ENCODE measurements at places on chromosomes 7 and 10.

- DNase-seq: no peak
Measured at GRCh38 chr10:78769526-78769925, 299.2 kb upstream of the ZMIZ1 start.

DNA sequence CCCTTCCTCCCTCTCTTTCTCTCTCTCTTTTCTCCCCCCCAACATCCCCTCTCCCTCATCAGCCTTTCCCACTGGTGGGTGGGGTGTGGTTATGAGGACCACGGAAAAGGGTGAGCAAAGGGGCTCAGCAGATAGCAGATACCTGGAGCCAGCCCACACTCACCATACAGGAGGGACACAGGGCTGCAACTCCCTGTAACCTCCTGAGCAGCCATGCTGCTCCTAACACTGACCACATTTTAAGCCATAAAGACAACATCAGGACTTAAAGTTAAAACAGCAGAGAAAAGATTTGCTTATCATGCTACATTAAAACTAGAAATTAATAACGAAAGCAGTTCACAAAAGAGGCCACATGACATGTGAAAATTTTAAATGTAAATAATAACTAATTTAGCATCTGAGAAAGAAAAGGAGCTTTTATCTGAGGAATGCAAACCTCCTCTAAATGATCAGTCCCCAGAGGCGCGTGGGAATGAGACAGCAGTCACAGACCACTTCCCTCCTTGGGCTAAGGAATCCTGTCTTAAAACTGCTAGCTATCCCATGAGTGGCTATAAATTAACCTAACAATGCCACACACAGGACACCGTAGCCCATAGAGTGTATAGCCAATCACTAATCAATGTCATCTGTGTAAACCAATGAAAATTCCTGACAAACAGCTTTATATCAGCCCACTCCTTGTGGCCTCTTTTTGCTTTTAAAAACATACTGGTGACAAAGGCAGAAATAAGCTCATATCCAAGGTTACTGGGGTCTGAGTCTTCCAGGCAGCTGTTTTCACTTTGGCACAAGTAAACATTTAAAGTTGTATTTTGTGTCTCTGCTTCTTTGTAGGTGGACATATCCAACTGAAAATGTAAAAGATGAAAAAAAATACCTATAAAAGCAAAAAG lies 33.3 kb downstream of the PKD1L1 start:
- no peak for DNase-seq

GRCh38 chr7:129136887-129137642 lies 7.4 kb upstream of the TSPAN33 start:
- DNase-seq: peak; percentile 73

DNA sequence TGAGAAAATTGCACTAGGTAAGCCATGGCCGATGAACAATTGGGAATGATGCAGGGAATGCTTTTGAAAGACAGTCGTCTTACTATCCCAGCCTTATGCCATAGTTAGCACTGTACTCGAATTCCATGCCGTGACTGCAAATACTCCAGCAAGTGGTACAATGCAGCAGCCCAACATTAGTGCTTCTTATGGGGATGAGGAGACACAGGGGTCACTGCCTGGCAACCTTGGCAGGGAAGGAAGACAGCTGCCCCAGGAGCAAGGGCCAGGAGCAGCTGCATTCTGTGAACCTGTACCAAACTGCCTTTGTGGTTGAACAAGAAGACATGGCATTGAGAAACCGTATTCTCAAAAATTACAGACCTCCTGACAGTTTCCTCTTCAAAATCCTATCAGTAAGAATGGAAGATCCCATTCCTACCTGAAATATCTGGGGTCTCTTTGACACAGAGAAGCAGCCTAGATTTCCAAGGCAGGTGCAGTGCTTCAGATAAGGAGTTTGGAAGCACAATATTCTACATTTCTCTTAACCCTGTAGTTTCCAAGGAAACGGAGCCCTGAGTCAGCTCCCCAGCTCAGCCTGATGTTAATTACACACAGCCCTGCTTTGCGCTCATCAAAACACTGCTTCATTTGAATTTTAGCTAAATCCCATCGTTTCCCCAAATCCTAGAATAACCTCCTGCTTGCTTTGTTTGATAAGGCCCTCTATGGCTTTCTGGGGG lies 49.0 kb upstream of the FRMD4A start:
- no peak for DNase-seq

DNA sequence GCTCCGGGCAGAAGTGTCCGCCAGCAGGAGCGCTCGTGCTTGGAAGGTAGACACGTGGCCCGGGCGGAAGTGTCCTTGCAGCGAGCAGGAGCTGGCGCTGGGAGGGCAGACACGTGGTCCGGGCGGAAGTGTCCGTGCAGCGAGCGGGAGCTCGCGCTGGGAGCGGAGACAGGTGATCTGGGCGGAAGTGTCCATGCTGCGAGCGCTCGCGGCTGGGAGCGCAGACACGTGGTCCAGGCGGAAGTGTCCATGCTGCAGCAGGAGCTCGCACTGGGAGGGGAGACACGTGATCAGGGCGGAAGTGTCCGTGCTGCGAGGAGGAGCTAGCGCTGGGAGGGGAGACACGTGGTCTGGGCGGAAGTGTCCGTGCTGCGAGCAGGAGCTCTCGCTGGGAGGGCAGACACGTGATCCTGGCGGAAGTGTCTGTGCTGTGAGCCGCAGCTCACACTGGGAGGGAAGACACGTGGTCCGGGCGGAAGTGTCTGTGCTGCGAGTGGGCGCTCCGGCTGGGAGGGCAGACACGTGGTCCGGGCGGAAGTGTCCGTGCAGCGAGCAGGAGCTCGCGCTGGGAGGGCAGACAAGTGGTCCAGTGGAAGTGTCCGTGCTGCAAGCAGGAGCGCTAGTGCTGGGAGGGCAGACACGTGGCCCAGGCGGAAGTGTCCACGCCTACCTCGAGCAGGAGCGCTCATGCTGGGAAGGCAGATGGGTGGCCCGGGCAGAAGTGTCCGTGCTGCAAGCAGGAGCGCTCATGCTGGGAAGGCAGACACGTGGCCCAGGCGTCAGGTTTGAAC lies 41.1 kb upstream of the PRKAR1B start:
- no peak for DNase-seq

GRCh38 chr7:91632234-91632940 lies 248.1 kb downstream of the MTERF1 start:
- DNase-seq: no peak

DNA sequence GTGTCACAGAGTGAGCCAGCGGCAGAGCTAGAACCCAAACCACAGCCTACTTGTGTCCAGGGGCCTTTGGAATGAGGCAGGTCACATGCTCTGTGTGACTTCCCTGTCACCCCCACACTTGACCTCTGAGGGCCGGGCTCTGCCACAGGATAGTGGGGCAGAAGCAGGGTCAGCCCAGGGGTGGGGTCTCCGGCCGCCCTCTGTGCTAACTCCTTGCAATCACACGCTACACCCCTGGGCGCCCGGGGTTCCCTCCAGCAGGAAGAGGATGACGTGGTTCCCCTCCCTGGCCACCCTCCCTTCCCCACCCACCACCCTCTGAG lies 19.8 kb downstream of the TECPR1 start:
- DNase-seq: no peak

DNA sequence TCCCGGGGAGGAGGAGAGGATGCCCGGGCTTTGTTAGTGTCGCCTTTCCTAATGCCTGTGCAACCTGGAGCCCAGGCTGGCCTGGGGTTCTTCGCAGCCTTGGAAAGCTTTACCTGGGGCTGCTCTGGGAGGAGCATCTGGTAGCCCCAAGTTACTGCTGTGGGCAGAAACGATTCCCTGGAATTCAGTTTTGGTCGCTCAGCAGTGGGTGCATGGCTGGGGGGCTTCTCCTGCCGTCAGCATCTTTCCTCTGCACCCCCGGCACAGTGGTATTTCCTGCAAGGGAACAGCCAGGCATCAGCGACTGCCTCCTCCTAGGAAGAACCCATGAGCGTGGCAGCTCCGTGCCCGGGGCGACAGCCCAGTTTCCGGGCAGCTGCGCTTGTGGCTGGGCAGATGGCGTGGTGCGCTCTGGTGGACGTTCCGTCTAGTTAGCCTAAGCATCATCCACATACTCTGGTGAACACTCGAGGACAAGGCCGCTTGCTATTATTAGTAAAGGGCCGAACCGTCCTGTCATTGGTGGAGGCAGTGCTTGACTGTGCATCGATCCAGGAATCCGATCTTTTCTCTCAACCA lies 107.0 kb upstream of the BTBD16 start:
- no peak for DNase-seq

- no peak for DNase-seq
Measured at GRCh38 chr7:3201306-3201705, 99.7 kb upstream of the SDK1 start.

DNA sequence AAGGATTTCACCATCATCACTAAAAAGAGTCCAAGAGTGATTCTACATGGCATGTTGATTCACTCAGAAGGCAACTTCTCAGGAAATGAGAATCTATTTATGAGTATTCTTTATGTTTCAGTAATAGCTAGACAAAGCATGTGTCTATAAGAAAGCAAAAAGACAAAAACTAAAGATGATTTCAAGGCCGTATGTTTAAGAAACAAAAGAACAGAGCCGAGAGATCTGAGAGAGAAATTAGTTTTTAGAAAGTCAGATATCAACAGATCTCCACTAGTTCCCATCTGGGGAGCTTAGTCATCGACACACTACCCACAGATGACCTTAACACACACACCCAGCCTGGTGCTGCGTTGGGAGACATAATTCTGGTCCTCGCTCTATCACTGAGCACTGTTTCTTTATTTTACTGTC lies 21.0 kb downstream of the PIP4K2A start:
- DNase-seq: no peak

GRCh38 chr7:139949629-139950028 lies 113.1 kb downstream of the PARP12 start:
- DNase-seq: no peak

DNA sequence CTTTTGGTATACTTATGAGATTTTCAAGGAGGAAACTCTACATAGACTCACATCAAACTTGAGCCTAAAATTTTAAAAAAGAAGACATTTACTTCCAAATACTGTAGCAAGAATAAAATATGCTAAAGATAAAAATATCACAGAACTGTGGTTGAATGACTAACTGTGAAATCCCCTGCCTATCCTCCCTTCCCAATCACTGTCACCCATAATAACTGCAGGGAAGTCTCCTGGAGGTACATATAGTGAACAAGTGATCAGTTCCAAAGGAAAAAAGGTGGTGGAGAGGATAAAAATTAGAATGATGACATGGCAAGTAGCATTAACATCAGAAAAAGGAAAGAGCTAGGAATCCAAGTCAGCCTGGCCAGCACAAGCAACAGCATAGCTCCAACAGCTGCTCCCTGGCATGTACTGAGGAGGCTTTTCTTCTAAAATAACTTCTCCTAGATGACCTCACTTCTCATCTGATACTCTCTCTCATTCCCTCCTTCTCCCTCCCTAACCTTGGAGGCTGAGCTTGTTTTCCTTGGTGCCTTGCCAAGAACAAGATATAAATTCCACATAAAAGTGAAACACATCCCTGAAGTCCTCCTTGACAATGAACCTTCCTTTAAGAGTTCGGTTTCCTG lies 124.0 kb downstream of the IQUB start:
- no peak for DNase-seq

- no peak for DNase-seq
Measured at GRCh38 chr7:102888561-102889233, 24.1 kb upstream of the LRRC17 start.

DNA sequence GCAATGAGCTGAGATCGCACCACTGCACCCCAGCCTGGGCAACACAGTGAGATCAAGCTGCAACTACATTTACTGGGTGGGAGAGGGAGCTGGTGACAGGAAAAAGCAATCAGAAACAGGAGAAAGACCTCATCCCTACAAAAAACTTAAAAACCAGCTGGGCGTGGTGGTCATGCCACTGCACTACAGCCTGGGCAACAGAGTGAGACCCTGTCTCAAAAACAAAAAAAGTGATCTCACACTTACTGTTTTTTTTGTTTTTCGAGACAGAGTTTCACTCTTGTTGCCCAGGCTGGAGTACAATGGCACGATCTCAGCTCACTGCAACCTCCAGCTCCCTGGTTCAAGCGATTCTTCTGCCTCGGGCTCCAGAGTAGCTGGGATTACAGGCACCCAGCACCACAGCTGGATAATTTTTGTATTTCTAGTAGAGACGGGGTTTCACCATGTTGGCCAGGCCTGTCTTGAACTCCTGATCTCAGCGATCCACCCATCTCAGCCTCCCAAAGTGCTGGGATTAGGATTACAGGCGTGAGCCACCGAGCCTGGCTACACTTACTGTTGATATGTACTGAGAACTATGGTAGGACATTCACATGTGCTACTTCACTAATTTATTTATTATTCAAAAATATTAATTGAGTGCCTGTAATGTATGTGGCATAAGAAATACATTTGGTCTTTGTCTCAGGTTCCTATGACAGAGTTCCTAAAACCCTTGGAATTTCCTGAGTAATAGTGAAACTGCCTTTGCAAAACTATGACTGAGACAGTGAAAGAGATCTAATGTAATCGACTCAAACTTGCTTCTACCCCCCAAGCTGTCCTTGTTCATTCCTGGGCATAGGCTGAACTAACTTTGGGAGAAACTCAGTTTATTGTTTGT lies 27.7 kb upstream of the NRBF2 start:
- DNase-seq: no peak

DNA sequence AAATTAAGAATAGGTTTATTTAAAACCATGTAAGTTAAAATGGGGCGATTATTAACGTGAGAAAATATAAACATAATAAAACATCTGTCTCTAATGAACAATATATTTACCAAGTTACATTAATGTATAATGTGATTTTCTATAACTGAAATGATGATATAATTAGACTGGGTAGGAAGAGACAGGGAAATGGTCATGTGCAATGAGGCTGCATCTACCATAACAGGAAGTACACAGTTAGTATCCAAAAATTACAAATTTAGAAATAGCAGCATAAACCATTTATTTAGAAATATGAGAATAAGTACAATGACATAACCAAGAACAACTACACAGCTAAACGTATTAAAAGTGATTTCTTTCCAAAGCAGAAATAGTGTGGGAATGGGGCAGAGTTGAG lies 25.8 kb upstream of the BET1 start:
- no peak for DNase-seq

GRCh38 chr7:31100871-31101270 lies 48.8 kb downstream of the ADCYAP1R1 start:
- no peak for DNase-seq

DNA sequence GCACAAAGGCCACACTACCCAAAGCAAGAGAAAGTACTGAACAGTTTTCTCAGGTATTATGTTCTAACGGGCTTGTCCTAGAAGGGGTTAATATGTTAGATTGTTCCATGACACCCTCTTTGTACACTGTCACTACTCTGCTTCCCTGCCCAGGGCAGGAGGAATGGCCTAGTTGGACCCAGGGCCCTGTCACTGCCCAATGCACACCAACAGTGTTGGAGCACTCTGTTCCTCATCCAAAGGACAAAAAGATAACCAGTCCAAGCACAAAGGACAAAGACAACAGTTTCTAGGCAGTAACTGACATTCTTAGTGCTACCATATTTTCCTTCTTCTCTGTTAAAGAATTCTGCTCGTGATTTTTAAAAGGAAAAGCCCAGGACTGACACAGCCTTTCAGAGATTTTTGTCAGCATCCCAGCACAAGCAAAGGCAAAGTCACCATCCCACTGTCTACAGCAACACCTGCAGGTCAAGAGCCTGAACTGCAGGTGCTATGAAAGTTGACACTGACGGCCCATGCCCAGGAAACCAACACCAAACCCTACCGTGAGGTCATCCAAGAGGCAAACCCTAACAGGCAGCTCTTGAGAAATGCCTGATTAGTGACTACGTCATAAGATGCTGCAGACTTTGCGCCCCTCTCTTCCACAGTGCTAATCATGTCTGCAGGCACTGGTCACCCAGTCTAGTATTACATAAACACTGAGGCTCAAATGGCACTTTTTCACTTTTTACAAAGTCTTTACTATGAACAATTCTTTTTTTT lies 13.2 kb downstream of the NUDCD3 start:
- DNase-seq: peak; percentile 70

GRCh38 chr7:2553108-2553507 lies 2.2 kb downstream of the BRAT1 start:
- no peak for DNase-seq
